ENCODE measurements at places on chromosomes 4 and X.

DNA sequence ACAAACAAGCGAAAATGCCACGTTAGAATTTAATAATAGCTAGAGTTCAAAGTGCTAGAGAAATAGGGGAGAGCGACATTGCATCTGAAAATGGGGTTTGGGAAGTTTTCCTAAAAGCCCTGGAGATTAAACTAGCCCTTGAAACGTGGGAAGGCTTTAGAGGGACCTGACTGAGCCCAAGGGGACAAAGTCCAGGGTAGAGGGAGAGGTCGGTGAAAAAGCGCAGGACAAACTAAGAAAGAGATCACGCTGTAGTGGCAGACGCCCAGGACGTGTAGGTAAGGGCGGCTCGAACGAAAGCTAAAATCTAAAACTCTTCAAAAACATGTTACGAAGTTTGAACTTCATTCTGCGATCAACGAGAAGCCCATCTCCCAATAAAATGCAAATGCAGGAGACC is 1.1 kb upstream of the ATP11C start:
- H3K27ac ChIP-seq = peak overlapping the region; percentile 89
- H3K4me3 ChIP-seq = peak overlapping the region; percentile 70
- no peaks in the 10 kb centered on the region for H3K36me3 ChIP-seq
- no peak for DNase-seq
- H3K4me1 ChIP-seq = no peaks in the 10 kb centered on the region
- no peaks in the 10 kb centered on the region for H3K27me3 ChIP-seq

- H3K4me3 ChIP-seq = no peak overlapping the region
- no peak for DNase-seq
- H3K4me1 ChIP-seq = no peaks in the 10 kb centered on the region
- no peaks in the 10 kb centered on the region for H3K36me3 ChIP-seq
- no peak overlapping the region for H3K27ac ChIP-seq
Measured at GRCh38 chrX:10126834-10127233, 29.9 kb upstream of the CLCN4 start.

DNA sequence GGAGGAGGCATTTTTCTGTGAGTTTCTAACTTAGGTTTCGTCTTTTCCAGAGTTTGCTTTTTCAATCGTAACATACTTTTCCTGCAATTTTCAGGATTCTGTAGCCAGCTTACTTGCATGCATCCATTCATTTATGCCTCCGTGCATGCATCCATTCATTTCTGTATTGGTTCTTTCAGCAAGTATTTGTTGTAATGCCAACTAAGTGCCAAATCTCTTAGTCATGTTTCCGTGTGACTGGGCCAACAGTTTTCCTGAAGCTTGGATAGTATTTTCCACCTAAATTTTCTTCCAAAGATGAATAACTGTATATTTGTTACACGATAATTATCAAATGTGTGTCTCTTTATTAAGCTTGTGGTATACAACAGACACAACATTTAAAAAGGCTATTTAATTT is 41.5 kb downstream of the CBLL2 start:
- H3K27ac ChIP-seq = no peak overlapping the region
- H3K36me3 ChIP-seq = no peaks in the 10 kb centered on the region
- H3K4me1 ChIP-seq = no peaks in the 10 kb centered on the region
- no peaks in the 10 kb centered on the region for H3K27me3 ChIP-seq
- DNase-seq = no peak

DNA sequence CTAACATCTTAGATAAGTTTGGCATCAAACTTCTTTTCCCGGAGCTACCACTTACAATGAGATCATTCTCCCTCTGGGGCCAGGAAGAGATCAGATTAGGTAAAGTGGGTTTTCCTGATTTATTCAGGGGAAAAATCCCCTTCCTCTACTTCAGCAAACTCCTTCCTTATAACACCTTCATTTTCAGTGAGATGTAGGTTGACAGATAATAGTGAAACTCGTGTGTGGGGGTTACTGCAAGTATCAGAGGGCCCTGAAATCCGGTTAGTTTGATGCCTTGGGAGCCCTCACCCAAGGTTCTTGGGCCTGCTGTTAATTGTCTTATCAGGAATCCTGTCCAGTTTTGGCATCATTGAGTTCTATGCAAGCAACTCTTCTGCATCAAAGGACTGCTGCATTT is 10.8 kb downstream of the FTHL17 start:
- no peaks in the 10 kb centered on the region for H3K27me3 ChIP-seq
- no peaks in the 10 kb centered on the region for H3K36me3 ChIP-seq
- DNase-seq = no peak
- H3K27ac ChIP-seq = no peak overlapping the region
- H3K4me3 ChIP-seq = no peak overlapping the region

GRCh38 chr4:80655662-80656061 is 320.1 kb downstream of the CFAP299 start:
- H3K4me1 ChIP-seq = no peaks in the 10 kb centered on the region
- DNase-seq = no peak
- H3K27me3 ChIP-seq = no peaks in the 10 kb centered on the region
- H3K4me3 ChIP-seq = no peak overlapping the region

DNA sequence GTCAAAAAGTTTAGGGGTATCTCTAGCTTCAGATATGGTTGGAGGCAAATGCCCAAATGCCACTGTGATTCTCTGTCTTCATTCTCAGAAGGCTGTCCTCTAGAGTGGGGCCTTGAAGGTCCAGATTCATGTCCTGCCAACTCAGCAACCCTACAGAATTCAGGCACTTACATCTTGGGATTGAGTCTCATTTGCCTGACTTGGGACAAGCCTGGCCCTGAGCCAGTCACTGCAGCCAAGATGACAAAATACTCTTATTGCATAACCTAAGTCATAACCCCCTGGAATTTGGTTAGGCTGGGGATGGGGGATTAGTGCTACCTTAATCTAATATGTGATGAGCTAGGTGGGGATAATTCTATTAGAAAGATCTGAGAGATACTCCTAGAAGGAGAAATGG is 100.5 kb downstream of the AREG start:
- no peak for DNase-seq
- no peaks in the 10 kb centered on the region for H3K36me3 ChIP-seq
- no peaks in the 10 kb centered on the region for H3K27me3 ChIP-seq
- no peak overlapping the region for H3K4me3 ChIP-seq
- no peaks in the 10 kb centered on the region for H3K4me1 ChIP-seq

GRCh38 chrX:155314260-155314659 is 20.2 kb downstream of the CLIC2 start:
- H3K4me1 ChIP-seq = no peaks in the 10 kb centered on the region
- DNase-seq = no peak
- no peak overlapping the region for H3K27ac ChIP-seq
- H3K36me3 ChIP-seq = no peaks in the 10 kb centered on the region
- no peak overlapping the region for H3K4me3 ChIP-seq

DNA sequence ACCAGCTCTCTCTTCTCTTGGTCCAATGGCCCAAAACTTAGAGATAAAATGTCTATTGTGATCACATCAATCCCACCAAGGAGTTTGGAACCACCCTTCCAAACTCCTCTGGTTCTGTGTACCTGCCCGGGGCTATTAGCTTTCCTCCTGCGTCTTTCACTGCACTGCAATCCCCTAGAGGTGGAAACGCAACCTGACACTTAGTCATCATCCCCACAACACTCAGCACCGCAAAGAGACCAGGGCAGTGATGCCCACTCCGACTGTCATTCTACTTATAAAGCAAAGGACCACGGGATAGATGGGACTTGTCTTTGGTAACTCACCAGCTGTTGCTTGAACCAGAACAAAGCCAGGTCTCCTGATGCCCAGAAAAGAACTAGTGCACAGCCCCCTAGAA is 22.0 kb downstream of the AFAP1 start:
- no peak for DNase-seq
- H3K27me3 ChIP-seq = no peaks in the 10 kb centered on the region
- H3K4me1 ChIP-seq = no peaks in the 10 kb centered on the region
- H3K27ac ChIP-seq = no peak overlapping the region
- H3K36me3 ChIP-seq = no peaks in the 10 kb centered on the region

DNA sequence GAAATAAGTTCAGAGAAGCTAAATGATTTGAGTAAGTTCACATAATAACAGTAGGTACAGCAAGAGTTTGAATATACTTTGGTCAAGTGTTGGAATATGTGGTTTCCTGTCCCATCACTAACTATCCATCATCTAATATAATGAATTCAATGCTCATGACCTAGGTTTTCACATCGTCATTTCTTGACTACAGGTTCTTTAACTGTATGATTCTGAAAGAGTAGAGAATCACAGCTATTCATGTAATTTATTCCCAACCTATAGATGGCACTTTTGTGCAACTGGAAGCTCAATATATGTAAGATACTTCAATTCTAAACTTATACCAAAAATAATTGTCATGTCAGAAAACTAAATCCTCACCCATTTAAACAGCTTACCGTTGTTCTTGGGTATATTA is 53.1 kb downstream of the TIGD2 start:
- DNase-seq = peak; percentile 18
- no peaks in the 10 kb centered on the region for H3K4me1 ChIP-seq
- H3K27ac ChIP-seq = no peak overlapping the region
- H3K4me3 ChIP-seq = no peak overlapping the region
- H3K36me3 ChIP-seq = no peaks in the 10 kb centered on the region

GRCh38 chr4:153371701-153372234 is 27.3 kb downstream of the MND1 start:
- H3K36me3 ChIP-seq = peaks cover 1% of the 10 kb centered on the region
- H3K4me3 ChIP-seq = no peak overlapping the region
- DNase-seq = no peak
- H3K4me1 ChIP-seq = no peaks in the 10 kb centered on the region
- no peaks in the 10 kb centered on the region for H3K27me3 ChIP-seq
- H3K27ac ChIP-seq = no peak overlapping the region

- no peaks in the 10 kb centered on the region for H3K27me3 ChIP-seq
- H3K27ac ChIP-seq = no peak overlapping the region
- H3K4me1 ChIP-seq = peaks cover 4% of the 10 kb centered on the region
- DNase-seq = peak; percentile 51
Measured at GRCh38 chr4:144701683-144702233, 55.8 kb downstream of the HHIP start.

DNA sequence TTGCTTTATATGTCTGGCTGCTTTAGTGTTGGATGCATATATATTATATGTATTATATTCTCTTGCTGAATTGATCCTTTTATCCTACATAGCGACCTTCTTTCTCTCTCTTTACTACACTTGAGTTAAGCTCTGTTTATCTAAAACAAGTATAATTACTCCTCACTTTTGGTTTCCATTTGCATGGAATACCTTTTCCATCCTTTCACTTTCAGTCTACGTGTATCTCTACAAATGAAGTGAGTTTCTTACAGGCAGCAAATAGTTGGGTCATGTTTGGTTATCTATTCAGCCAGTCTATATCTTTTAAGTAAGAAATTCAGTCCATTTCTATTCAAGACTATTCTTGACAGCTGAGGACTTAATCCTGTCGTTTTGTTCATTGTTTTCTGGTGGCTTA is 167.5 kb upstream of the USP38 start:
- H3K27me3 ChIP-seq = no peaks in the 10 kb centered on the region
- no peak for DNase-seq
- no peak overlapping the region for H3K4me3 ChIP-seq
- H3K4me1 ChIP-seq = no peaks in the 10 kb centered on the region
- H3K36me3 ChIP-seq = no peaks in the 10 kb centered on the region

- H3K36me3 ChIP-seq = no peaks in the 10 kb centered on the region
- H3K4me3 ChIP-seq = no peak overlapping the region
- no peaks in the 10 kb centered on the region for H3K4me1 ChIP-seq
- DNase-seq = no peak
- no peaks in the 10 kb centered on the region for H3K27me3 ChIP-seq
- no peak overlapping the region for H3K27ac ChIP-seq
Measured at GRCh38 chr4:129327637-129328036, 231.7 kb downstream of the C4orf33 start.

DNA sequence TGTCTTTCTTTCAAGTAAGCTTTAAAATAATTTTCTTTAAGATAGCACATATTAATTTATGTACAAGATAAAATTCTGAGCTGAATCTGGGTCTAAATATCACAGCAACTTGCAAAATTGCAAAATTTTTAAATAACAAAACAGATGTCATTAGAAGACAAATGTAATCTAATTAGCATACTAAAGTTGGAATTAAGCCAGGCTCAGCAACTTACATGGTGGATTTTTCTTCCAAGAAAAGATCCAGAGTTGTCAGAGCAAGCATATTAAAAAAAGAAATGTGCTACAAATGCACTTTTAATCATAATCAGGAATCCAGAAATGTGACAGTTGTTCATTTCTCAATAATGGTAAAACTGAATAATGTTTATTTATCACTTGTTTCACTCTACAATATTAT is 906.9 kb upstream of the INTU start:
- H3K27ac ChIP-seq = no peak overlapping the region
- no peak for DNase-seq
- no peaks in the 10 kb centered on the region for H3K27me3 ChIP-seq
- H3K36me3 ChIP-seq = no peaks in the 10 kb centered on the region
- no peak overlapping the region for H3K4me3 ChIP-seq
- H3K4me1 ChIP-seq = no peaks in the 10 kb centered on the region

DNA sequence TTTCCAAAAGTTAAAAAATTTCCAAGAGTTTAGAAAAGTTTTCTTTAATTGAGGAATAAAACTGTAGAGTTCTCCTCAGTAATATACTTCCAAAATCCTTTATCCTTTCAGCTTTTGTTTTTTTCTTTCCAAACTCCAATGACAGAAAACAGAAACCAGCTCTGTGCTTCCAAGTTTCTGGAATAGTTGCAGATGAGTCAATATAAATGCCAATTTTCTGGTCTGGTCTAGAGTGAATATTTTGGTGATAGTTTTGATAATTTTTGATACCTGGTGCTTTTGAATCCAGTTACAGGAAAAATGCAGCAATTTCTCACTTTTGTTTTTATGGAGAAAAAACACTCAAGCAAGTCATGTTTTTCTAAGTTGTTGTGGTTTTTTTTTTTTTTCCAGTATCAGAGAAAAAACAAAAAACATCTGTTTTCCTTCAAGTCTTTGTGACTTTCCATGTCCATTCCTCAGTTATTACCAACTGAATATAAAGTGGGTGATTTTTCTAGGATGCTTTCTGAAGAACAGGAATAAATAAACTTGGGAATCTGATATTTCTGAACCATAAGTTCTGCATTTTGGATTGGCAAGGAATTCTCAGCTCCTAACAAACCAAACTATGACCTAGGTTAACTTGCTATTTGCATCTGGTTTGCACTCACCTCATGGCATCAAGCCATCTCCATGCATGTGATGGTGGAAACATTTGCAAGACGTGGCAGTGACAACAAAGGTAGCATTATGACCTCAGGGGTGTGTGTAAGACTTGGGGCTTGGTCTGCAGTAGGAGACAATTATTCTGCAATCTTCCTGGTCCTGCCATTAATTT is 139.1 kb downstream of the VEGFC start:
- no peaks in the 10 kb centered on the region for H3K4me1 ChIP-seq
- H3K27ac ChIP-seq = no peak overlapping the region
- DNase-seq = no peak
- no peaks in the 10 kb centered on the region for H3K36me3 ChIP-seq
- no peaks in the 10 kb centered on the region for H3K27me3 ChIP-seq
- H3K4me3 ChIP-seq = no peak overlapping the region

DNA sequence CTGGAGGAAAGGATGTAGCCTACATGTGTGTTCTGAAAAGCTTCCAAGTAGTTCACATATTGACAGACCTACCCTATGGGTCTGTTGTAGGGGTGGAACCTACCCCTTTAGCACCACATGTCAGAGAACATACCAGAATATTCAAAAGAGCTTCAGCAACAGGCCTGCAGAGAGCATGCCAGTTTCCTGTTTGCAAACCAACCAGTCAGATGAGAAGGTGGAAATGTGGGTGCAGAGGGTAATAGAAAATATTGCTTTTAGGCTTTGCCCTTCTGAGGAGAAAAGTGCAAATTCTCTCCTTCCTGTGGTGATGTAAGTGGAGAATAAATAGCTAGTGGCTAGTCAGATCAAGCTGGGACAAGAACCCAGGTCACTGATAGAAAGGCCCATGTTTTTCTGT is 16.4 kb downstream of the INTS6L start:
- no peak overlapping the region for H3K4me3 ChIP-seq
- H3K27me3 ChIP-seq = no peaks in the 10 kb centered on the region
- no peak for DNase-seq
- no peaks in the 10 kb centered on the region for H3K36me3 ChIP-seq

GRCh38 chr4:3423952-3424351 is 17.8 kb upstream of the HGFAC start:
- no peak overlapping the region for H3K27ac ChIP-seq
- no peaks in the 10 kb centered on the region for H3K27me3 ChIP-seq
- no peak for DNase-seq
- H3K4me3 ChIP-seq = no peak overlapping the region
